ENCODE measurements at places on chromosomes 5 and 9.

- DNase-seq: no peak
Observed at GRCh38 chr5:76859591-76860247, 9.9 kb downstream of the S100Z start.

GRCh38 chr5:17154211-17154996 lies 63.0 kb upstream of the BASP1 start:
- no peak for DNase-seq

- no peak for DNase-seq
Observed at GRCh38 chr5:134477462-134478245, 47.8 kb upstream of the JADE2 start.

DNA sequence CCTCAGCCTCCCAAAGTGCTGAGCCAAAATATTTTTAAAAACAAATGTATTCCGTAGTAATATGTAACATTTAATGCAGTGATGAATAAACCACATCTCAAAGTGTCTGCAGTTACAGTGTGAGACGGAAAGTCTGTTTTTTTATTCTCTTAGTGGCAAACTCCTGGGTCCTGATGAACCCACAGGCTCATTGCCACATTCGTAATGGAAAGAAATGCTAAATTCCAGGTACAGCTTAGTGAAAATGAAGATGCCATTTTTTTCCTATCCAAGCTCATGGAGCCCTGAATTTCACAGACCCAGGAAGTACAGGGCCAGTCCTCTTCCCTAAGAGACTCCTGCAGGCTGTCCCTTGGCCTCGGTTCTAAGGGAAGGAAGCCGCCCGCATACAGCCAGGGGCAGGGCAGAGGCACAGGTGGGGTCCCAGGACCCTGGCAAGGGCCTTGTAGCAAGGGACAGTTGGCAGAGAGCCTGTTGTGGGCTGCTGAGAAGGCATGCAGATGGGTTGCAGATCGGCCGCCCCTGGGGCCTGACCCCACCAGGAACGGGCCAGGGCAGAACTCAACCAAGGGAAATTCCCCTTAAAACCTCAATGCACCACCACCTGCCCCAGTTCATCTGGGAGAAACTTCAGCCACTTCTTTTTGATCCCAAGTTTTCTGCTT lies 36.2 kb downstream of the IPPK start:
- DNase-seq: no peak

GRCh38 chr5:160311491-160312133 lies 752 bp downstream of the CCNJL start:
- no peak for DNase-seq

DNA sequence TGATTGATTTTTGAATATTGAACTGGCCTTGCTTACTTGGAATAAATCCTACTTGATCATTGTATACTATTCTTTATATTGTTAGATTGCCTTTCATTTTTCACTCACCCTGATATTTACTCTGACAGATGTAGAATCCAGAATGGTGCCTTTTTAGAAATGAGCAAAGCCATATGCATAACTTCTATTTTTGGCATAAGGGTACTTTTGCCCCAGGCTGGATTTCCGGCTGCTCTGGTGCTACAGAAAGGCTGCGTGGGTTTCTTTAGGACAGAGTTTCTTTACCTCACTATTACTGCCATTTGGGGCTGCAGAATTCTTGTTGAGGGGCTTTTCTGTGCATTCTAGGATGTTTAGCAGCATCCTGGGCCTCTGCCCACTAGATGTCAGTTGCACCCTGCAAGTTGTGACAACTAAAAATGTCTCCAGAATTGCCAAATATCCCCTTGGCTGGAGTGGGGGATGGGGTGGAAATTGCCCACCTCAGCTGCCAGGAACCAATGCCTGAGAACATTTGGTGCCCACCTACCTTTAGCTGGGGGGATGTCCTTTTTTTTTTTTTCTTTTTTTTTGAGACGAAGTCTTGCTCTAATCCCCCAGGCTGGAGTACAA lies 50.1 kb downstream of the SLC36A1 start:
- no peak for DNase-seq

- DNase-seq: no peak
Observed at GRCh38 chr9:89864731-89865130, 259.9 kb downstream of the GADD45G start.

- peak; percentile 96 for DNase-seq
Observed at GRCh38 chr5:172188033-172188892, at the start of gene STK10. TSS of gene STK10 (minus strand) at chr5:172188224. CDS start at chr5:172188042, 182 bp downstream.

DNA sequence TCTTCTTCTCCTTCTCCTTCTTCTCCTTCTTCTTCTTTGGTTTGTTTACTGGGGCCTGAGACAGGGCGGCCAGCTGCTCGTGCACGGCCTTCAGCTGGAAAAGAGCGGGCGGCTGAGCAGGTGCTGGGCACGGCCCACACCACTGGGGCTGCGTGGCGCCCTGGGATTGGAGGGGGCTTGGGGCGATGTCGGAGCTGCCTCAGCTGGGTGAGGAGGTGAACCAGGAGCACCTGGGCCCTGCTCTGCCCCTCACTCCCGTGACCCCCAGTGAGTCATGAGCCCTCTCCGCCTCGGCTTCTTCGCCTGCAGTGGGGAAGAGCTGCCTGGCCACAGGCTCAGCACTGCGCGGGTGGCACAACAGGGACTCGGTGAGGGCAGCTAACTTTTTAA lies 14.9 kb downstream of the BRD3OS start:
- no peak for DNase-seq

GRCh38 chr5:87347272-87347671 lies 65.5 kb downstream of the CCNH start:
- DNase-seq: no peak
